ENCODE measurements at places on chromosomes 1 and 21. TPM values are rescaled to one million over a fixed set of nuclear protein-coding genes. Genes with fewer than 3 reads are reported as not detected.

The NSL1 gene
- total RNA-seq, result 20.0 TPM

The URB1 gene
- total RNA-seq, result 16.0 TPM

The ILDR2 gene
- not detected for total RNA-seq

The CBS gene
- total RNA-seq, result 7.4 TPM

The SLC25A34 gene
- 0.38 TPM for total RNA-seq

The KCNAB2 gene
- total RNA-seq, result 2.5 TPM

The COL16A1 gene
- 0.54 TPM for total RNA-seq

The SEMA6C gene
- 8.9 TPM for total RNA-seq

The ZSCAN20 gene
- 6.9 TPM for total RNA-seq

The SYTL1 gene
- under 0.01 TPM for total RNA-seq

The ST6GALNAC5 gene
- total RNA-seq, result not detected

The DCDC2B gene
- total RNA-seq, result not detected

The LY9 gene
- not detected for total RNA-seq

The IQCC gene
- total RNA-seq, result 1.3 TPM

The STIL gene
- total RNA-seq, result 3.9 TPM

The BCL2L15 gene
- 0.09 TPM for total RNA-seq

The DNAI4 gene
- total RNA-seq, result 2.9 TPM

The SYT11 gene
- 29.9 TPM for total RNA-seq

The C4BPB gene
- 0.28 TPM for total RNA-seq

The HES2 gene
- total RNA-seq, result 26.6 TPM

The BPNT1 gene
- 22.8 TPM for total RNA-seq

The COL11A1 gene
- 0.09 TPM for total RNA-seq

The ACTL8 gene
- total RNA-seq, result not detected

The OR2T29 gene
- not detected for total RNA-seq

The CAMK2N1 gene
- 2.8 TPM for total RNA-seq

The RIMS3 gene
- 0.09 TPM for total RNA-seq

The MXRA8 gene
- total RNA-seq, result 0.63 TPM

The EYA3 gene
- 10.6 TPM for total RNA-seq

The SH3BGR gene
- total RNA-seq, result 0.36 TPM

The MX1 gene
- 5.0 TPM for total RNA-seq

The PRAMEF15 gene
- total RNA-seq, result not detected

The RIMKLA gene
- under 0.01 TPM for total RNA-seq

The PTCH2 gene
- 0.18 TPM for total RNA-seq

The GADD45A gene
- total RNA-seq, result 46.9 TPM

The GPR37L1 gene
- total RNA-seq, result not detected

The ZNF669 gene
- total RNA-seq, result 9.0 TPM

The ABL2 gene
- 119 TPM for total RNA-seq

The CLCNKB gene
- not detected for total RNA-seq

The KCNE2 gene
- total RNA-seq, result not detected

The CD53 gene
- total RNA-seq, result not detected

The GPR52 gene
- 0.54 TPM for total RNA-seq

The SEC16B gene
- total RNA-seq, result 0.66 TPM

The OR2T35 gene
- total RNA-seq, result not detected

The LCE3E gene
- not detected for total RNA-seq

The MRPS6 gene
- 9.9 TPM for total RNA-seq

The NHLH1 gene
- not detected for total RNA-seq

The TDRD10 gene
- total RNA-seq, result 2.5 TPM
